ENCODE measurements at places on chromosomes 2 and 18.

- DNase-seq, result no peak
Measured at GRCh38 chr2:150212722-150213171, 274.7 kb downstream of the RND3 start.

DNA sequence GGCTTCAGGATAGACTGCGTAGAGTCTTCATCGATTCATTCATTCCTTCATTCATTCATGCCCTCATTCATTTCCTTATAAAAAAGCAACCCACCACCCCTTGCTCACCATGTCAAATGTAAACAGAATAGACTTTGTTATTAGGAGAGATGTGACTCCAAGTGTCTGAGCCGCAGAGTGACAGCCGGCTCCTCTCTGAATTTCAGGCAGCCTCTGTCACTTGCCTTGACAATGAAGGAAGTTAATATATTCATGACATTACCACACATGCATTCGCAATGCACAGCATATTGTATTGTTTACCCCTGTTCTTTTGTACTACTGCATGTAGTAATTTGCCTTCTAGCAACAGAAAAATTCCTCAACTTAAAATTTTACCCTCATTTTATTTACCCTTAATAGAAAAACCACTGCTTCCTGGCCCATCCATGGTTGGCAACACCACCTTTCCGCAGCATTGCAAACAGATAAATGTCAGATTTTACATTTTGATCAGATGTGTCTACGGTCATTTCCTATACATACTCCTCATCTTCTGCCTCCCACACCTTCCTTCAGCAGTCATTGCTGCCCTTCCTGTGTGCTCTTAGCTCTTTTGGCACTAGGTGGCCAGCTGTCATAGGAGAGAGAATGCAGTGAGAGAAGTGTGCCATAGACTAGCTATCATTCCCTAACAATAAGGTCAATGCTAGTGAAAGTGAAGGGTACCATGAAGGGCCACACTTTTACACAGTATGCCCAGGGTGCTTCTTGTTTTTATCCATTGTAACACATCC, 1090.8 kb downstream of the BCL11A start:
- no peak for DNase-seq

GRCh38 chr2:38997781-38998180, 108.1 kb downstream of the ARHGEF33 start:
- DNase-seq, result no peak

- DNase-seq, result no peak
Measured at GRCh38 chr18:66438711-66439536, 165.0 kb downstream of the CDH19 start.

DNA sequence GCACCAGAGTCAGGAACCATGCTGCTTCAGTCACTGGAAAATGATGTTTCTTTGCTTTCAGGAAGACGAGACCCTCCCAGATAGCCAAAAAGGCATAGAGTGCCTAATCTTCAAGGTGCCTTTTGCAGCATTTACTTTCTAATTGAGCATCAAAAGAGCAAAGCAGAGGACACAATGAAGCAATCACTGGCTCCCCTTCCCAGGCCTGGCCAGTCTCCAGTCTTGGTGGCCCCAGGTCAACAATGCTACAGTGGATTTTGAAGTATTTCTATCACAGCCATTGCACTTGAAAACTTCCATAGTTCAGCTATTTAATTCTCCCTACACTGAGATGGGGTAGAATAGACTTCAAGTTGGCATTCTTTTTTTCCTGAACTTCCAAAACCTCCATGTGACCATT, 15.4 kb downstream of the ZBTB7C start:
- no peak for DNase-seq

GRCh38 chr2:12300019-12300602, 416.6 kb upstream of the TRIB2 start:
- DNase-seq, result no peak
